ENCODE measurements at places on chromosomes 13 and 19.

GRCh38 chr13:57799624-57800023 is 168.1 kb downstream of the PCDH17 start:
- DNase-seq, result no peak

DNA sequence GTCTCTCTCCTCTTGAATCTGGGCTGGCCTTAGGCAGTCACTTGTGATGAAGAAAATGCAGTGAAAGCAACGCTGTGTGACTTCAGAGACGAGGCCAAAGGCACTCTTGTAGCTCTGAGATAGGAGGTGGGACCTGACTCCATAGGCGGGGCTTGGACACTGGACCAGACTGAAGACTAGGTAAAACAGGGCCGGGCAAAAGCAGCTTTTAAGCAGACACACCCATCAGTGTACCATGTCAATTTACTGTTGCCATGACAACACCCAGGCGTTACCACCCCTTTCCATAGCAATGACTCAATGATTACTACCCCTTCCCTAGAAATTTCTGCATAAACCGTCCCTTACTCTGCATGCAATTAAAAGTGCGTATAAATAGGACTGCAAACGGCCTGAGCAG is 6.6 kb upstream of the EID2 start:
- no peak for DNase-seq

GRCh38 chr13:90261343-90261742 is 1086.1 kb upstream of the MIR17HG start:
- DNase-seq, result no peak

GRCh38 chr19:44740351-44740824 is 8.1 kb upstream of the BCL3 start:
- no peak for DNase-seq

DNA sequence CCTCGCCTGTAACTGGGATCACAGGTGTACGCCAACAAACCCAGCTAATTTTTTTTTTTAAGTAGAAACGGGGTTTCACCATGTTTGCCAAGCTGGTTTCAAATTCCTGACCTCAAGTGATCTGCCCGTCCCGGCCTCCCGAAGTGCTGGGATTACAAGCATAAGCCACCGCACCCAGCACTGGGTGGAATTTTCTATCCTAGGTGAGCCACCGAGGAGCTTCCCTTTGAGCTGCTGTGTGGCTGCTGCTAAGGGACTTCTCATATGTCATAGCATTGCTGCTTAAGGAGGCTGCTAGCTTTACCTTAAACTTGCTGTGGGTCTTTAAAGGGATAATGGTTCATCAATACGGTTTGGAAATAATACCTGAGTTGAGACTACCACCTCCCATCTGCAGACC is 2.9 kb upstream of the AMER2 start:
- DNase-seq, result no peak

GRCh38 chr19:31832176-31832548 is 482.9 kb upstream of the TSHZ3 start:
- DNase-seq, result no peak

GRCh38 chr13:31064636-31065035 is 97.1 kb downstream of the HSPH1 start:
- no peak for DNase-seq

DNA sequence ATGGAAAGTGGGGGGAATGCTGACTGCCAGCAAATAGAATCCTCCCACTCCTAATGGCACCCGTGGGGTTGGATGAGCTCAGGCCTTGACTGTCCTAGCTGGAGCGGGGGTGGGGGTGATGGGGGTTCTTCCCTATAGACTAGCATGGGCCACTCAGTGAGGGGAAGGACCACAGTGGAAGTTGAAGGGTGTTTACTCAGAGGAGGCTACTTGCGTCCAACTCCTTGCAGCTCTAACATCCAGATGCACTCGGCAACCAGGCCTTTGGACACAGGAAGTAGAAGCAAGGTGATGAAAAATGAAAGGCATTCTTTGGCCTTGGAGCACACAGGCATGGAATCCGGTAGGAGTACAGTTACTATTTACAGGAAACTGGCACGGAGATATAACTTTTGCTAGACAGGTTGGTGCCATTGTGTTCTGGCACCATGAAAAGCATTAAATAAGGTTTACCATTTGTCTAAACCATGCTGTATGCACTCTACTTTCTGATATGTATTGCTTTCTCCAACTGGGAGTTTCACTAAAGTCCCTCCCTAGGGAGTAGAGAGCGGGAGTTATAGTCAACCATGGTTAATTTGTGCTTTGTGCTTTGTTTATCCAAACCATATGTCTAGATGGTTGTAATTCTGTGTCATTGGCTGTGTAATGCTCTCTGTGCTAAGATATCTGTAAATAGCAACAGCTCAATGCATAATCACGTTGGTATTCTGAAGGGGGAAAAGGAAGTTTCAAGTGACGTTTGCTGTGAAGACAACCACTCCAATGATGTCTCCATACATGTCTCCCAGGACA is 125.3 kb downstream of the TSHZ3 start:
- no peak for DNase-seq

- DNase-seq, result no peak
Observed at GRCh38 chr13:28031896-28032288, 43.4 kb upstream of the URAD start.

DNA sequence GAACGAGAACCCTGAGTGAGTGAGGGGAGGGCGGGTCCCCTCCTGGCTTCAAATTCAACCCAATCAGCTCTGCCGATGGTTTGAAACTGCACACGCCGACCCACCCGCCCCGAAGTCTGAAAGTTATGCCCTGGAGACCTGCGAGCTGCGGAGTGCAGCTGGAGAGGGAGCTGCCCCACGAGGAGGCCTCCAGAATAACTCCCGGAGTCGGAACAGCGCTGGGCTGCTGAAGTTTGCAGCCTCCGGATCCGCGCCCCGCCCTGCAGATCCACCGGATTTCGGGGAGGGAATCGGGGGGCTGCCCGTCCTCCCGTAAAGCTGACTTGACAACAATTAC is 7.0 kb downstream of the POU4F1 start:
- DNase-seq, result no peak

GRCh38 chr13:98370806-98371515 is 193.9 kb upstream of the RNF113B start:
- no peak for DNase-seq

Data from activated CD4-positive, alpha-beta T cell treated with anti-CD3 and anti-CD28 coated beads, Interleukin-2, amount 50 U/mL, for 48 hours (primary cell).